Lower leg skin (tissue), 4 donors: ENCODE measurements at places on chromosomes 2 and 18. TPM values are rescaled to one million over a fixed set of nuclear protein-coding genes. Genes with fewer than 3 reads are reported as not detected.

- DNase-seq, result no peak
Observed at GRCh38 chr2:1581965-1582625, 162.2 kb downstream of the PXDN start.

GRCh38 chr2:78876316-78876688, 149.2 kb upstream of the REG3G start:
- no peak for DNase-seq

DNA sequence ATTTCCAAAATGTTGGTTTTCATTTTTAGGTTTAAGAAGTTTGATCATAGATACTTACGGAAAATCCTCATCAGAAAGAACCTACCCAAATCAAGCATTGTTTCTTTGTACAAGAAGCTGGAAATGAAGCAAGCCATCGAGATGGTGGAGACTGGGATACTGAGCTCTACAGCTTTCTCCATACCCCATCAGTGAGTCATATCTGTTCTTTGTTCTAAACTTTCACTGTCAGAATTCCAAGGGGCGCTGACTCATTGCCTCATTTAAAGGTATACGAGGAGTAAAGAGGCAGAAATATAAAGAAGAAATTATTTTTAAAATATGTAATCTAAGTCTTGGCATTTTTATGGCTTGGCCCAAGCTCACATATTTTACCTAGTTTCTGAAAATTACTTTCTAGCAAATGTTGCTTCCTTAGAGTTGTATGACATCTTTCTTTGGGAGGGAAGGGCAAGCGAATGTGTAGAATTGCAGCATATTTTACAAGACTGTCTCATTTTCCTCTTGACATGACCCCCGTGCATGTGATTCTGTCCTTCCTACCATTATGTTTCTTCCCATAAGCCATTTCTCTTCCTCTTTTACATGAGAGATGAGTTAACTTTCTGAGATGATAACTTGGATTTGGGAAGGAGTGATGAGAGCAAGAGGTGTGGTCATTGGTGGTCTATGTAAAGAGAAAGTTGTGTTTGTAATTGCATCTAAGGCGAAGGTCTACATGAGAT, 41.2 kb downstream of the SLC9A4 start:
- DNase-seq, result no peak

DNA sequence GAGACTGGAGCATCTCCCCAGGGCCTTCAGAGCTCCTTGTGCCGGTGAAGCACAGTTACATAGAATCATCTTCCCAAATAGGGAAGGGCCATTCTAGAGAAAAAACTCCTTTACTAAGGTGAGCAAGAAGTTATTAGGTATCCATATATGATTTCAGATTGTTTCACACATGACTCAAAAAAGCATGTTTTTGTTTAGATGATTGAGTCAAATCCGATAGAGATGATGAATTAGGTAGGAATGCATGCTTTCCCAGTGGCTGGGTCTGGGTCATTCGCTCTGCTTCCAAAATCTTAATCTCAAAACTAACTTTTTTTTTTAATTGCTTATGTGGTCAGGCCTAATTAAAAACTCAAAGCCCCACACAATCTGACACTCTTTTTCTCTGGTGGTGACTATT, 3.8 kb downstream of the NT5C1B start:
- no peak for DNase-seq

- no peak for DNase-seq
Observed at GRCh38 chr2:163729636-163730273, 6.1 kb downstream of the FIGN start.

DNA sequence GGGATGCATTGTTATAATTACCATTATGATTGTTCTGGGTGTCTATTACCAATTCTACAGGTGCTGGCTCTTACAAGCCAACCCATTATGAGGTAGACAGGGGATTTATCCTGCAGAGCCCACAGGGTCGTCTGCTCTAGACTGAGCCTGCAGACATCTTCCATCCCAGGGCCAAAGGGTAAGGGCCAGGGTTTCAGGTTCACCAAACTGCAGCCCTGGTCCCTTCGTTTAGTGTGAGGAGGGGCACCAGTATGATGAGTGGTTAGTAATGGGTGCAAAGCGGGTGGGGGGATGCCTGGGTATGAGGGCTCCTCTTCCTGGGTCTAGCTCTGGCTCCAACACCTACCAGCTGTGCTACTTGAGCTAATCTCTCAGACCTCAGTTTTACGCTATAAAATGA, 1.2 kb upstream of the ARID5A start:
- DNase-seq, result no peak

GRCh38 chr2:239647052-239647819, 246.4 kb upstream of the HDAC4 start:
- DNase-seq, result peak; percentile 54

DNA sequence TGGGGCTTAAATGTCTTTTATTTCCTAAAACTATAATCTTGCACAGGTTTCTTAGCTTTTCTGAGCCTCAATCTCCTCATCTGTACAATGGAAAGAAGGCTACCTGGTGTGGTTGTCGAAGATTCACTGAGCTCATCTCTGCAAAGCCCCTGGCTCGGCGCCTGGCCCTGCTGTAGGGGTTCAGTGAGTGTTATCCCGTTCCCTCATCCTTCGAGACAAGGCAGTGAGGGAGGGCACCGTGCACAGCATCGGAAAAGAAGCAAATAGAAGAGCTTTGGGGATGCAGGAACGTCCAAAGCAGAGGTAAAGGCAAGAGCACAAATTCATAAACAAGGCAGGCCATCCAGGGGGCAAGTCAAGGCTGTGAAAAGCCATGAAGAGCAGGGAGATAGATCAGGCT, 41.2 kb upstream of the ATG16L1 start:
- no peak for DNase-seq

DNA sequence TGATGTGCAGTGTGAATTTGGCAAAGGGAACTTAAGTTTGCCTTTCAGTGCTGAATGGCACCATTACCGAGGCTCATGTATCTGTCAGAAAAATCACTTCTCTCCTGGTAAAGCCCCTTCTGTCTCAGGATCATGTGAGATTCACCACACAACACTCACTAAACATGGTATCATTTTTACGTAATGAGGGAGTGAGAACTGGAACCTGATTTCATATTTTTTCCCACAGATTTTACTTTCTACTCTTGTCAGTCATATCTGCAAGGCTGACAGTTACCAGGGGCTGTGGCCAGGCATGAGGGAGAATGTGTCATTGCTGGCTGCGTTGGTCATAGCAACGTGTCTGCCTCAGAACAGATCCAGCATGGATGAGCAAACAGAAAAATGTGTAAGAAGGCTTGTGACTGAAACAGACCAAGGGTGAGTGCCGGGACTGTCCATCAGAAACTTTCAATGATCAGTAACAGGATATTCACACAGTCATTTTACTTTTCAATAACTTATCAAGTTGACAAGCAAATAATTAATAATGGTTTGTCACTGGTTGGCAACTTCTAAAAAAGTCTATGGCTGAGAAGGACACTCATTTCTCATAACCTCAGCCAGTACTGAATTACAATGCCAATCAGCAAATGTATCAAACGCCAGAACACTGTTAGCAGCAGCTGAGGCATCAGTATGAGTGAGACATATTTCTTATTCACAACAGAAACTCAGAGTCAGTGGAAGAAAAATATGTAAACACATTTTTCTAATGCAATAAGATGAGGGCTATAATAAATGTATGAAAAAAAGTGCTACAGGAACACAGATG, 100.5 kb downstream of the CDC42EP3 start:
- DNase-seq, result peak; percentile 72

DNA sequence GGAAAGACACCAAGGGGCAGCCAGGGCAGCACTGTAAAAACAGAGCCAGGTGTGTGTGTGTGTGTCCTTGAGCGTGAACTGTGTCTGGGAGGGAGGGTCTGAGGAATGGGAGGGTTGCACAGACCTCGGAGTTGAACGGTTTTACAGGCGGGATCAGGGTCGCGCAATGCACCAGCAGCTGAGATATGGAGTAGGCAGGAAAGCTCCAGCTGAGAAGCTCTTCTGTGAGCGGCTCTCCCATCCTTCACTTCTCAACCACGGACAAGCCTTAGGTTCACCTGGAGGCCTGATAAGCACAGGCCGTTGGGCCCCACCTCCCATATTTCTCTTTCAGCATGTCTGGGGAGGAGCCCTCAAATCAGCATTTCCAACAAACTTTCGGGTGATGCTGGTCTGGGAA, 12.1 kb downstream of the SERTAD2 start:
- DNase-seq, result no peak

- no peak for DNase-seq
Observed at GRCh38 chr2:40353231-40353630, 98.7 kb downstream of the SLC8A1 start.

Gene LCT
- 0.15 TPM for total RNA-seq

Gene SAG
- total RNA-seq, result not detected

Gene SLC4A5
- 4.0 TPM for total RNA-seq

Gene PARD3B
- 17.3 TPM for total RNA-seq

Gene RHOB
- 569 TPM for total RNA-seq

Gene MOGAT1
- total RNA-seq, result not detected

Gene ZRANB3
- 2.1 TPM for total RNA-seq

Gene GCG
- total RNA-seq, result not detected
